ENCODE measurements at places on chromosomes 2 and 18.

DNA sequence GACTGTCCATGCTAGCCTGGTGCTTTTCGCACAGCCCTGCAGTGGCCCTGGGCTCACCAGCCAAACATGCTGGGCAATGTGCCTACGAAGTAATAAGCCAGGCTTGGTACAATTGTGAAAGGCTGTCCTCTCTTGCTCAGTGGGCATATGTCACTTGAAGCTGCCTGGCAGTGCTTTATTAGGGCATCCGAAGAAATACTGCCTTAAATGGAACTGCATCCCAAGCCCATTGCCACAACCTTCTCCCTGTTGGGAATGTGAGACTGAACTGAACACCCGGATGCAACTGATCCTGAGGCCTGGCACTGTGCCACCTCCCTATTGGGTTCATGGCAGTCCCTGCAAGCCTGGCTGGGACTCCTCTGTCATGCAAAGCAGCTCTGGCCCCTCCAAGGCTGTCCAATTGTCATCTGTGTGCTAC lies 15.9 kb downstream of the CAPG start:
- no peak for DNase-seq

DNA sequence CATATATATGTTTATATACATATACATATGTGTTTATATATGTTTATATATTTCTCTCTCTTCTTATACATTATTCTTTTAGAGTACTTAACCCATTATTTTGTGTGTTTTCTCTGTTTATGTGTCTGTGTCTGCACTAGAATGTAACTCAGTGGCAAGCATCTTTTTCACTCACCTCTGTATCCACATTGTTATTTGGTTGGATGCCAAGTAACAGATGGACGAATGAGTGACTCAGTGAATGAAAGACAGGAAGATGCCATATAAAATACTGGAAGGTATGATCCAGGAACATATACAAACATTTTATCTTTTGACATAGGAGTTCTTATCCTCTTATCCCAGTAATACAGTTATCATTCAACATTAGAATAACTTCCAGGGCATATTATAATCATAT lies 684.8 kb downstream of the RNF144A start:
- no peak for DNase-seq

DNA sequence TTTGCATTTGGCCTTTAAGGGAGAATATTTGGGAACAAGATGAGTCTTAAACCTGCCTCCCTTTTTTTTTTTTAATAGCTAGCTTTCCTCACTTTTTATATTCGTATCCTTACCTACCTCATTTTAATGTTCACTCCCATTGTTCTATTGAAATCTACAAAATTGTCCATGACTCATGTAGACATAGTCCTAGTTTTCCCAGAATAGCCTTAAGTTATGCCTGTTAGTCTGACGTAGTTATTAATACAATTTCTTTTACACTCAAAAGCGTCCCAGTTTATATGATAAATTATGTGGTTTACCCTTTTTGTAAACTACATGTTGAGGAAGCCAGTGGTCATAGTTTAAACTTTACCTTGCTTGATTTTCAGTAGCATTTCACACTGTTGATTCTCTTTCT lies 73.4 kb downstream of the UBR3 start:
- no peak for DNase-seq

- DNase-seq, result no peak
Measured at GRCh38 chr2:174776223-174776622, 12.0 kb upstream of the CHRNA1 start.

GRCh38 chr2:24512404-24512803 lies 21.4 kb downstream of the NCOA1 start:
- no peak for DNase-seq

DNA sequence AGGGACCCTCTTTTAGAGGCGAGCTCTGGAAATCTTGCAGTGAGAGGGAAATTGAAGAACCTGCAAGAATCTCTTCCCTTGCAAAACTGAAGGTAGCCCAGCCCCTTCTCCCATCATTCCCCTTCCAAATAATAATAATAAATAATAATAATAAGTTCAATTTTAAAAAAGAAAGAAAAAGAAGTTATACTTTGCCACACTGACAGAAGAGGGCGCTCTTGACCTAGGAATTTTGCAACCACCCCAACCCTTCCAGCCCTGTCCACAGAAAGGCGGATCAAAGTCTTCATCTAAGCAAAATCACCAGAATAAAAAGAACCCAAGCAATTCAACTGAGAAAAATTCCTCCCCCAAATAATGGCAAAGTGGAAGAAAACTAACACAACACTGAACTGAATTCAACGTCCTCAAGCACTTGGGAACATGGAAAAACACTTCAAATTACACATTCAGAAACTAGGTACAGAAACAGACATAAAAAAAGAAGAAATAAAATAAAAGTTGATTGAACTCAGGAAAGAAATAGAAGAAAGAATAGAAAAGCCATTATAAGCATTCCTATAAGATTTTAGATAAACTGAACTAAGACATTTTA lies 98.9 kb upstream of the GLS start:
- peak; percentile 69 for DNase-seq

- no peak for DNase-seq
Measured at GRCh38 chr18:8762968-8763367, 57.6 kb downstream of the MTCL1 start.

DNA sequence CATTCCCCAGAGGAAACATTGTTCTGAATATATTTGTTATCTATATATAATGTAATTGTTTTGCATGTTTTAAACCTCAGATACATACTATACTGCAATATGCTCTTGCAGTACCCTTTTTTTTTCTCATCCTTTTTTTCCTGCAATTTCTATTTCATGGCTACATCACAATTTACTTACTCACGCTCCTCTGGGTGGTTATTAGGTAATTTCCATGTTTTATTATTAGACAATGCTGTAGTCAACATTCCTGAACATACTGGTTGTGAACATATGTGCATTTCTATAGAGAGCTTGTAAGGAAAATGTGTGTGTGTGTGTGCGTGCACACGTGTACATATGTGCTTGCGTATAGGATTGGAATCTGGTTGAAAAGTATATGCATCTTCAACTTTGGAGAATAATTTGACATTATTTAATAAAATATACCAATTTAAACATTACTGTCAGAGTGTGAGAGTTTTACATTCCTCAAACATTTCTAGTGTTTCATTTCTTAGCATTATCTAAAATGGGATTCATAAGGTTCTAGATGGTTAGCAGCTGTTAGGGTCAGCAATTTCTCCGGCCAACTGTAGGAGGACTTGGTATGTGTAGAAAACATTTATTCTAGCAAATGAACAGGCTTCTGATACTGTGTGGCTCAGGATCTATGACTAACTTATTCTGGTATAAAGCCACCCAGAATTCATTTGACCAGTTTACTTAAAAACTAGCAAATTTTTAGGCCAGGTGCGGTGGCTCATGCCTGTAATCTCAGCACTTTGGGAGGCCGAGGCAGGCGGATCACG lies 22.4 kb downstream of the NCOA1 start:
- no peak for DNase-seq

Measured in Calu3 (cell line).